Naive thymus-derived CD4-positive, alpha-beta T cell (primary cell): ENCODE measurements at places on chromosomes 1 and 21. TPM values are rescaled to one million over a fixed set of nuclear protein-coding genes. Genes with fewer than 3 reads are reported as not detected.

The VHLL gene
- total RNA-seq = not detected

The EXOC8 gene
- 33.8 TPM for total RNA-seq

GRCh38 chr1:182120411-182121258 lies 59.1 kb upstream of the ZNF648 start:
- no peaks in the 10 kb centered on the region for H3K27me3 ChIP-seq
- H3K4me3 ChIP-seq = no peak overlapping the region
- DNase-seq = no peak
- H3K36me3 ChIP-seq = no peaks in the 10 kb centered on the region
- H3K4me1 ChIP-seq = no peaks in the 10 kb centered on the region
- H3K27ac ChIP-seq = no peak overlapping the region

GRCh38 chr1:214010197-214010573 lies 22.4 kb downstream of the PROX1 start:
- no peak for DNase-seq
- H3K27ac ChIP-seq = no peak overlapping the region
- H3K36me3 ChIP-seq = no peaks in the 10 kb centered on the region
- H3K27me3 ChIP-seq = no peaks in the 10 kb centered on the region

DNA sequence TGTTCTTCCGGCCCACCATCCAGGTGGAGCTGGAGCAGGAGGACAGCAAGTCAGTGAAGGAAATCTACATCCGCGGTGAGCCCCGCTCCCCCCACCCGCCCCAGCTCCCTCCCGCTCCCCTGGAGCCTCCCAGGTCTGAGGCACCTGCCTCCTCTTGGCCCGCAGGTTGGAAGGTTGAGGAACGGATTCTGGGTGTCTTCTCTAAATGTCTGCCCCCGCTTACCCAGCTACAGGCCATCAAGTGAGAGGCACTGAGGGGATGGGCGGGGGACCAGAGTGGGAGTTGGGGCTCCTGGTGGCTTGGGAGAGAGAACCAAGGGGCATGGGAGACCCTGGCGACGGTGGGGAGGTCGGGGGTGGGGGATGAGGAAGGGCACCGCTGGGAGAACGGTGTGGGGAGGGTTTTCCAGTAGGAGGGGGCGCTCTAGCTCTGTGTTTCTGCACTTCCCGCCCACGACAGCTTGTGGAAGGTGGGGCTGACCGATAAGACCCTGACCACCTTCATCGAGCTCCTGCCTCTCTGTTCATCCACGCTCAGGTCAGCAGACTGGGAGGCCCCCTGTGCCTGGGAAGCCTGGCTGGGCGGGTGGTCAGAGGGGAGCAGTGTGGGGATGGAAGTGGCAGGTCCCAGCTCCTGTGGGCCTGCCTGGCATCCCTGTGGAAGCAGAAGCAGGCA lies 4.2 kb downstream of the LRRC71 start:
- H3K27me3 ChIP-seq = peaks cover 21% of the 10 kb centered on the region
- DNase-seq = no peak
- no peak overlapping the region for H3K4me3 ChIP-seq
- no peaks in the 10 kb centered on the region for H3K4me1 ChIP-seq

- no peaks in the 10 kb centered on the region for H3K27me3 ChIP-seq
- no peak overlapping the region for H3K27ac ChIP-seq
- no peaks in the 10 kb centered on the region for H3K4me1 ChIP-seq
- DNase-seq = no peak
- no peak overlapping the region for H3K4me3 ChIP-seq
Measured at GRCh38 chr1:33228935-33229487, 27.3 kb upstream of the ZNF362 start.
